Stimulated activated memory B cell treated with anti-CD40 and anti-IgM and Interleukin-4, amounts not matched to agents 10 μg/mL and 1 μg/mL and 100 μg/mL, for 72 hours (primary cell): ENCODE measurements at places on chromosomes 5 and 9.

DNA sequence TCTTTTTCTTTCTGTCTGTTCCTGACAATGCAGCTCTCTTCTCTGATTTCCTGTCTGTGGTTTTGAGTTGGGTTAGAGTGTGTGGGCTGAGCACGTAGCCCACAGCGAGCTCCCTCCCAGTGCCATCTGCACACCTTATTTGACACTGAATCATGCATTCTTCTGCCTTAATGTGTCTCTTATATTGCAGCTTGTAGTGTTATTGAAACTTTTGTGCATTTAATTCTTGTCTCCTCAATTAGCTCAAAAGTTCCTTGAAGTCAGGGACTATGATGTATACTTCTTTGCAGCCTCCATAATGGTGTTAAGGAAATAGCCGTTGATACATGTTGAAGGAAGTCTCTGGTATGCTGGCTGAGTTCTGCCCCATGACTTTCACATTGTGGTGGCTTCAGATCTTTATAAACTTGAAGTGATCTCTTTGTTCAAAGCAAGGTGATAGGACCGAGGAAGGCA is 576.2 kb upstream of the CLINT1 start:
- ATAC-seq: peak; percentile 80

GRCh38 chr5:179833056-179833708 is 12.5 kb downstream of the SQSTM1 start:
- ATAC-seq: no peak

- ATAC-seq: no peak
Observed at GRCh38 chr5:179217356-179217755, 127.9 kb downstream of the ADAMTS2 start.

GRCh38 chr5:79619854-79620253 is 7.6 kb downstream of the TENT2 start:
- ATAC-seq: no peak

- peak; percentile 72 for ATAC-seq
Observed at GRCh38 chr5:154647114-154647760, 107.9 kb upstream of the LARP1 start.

DNA sequence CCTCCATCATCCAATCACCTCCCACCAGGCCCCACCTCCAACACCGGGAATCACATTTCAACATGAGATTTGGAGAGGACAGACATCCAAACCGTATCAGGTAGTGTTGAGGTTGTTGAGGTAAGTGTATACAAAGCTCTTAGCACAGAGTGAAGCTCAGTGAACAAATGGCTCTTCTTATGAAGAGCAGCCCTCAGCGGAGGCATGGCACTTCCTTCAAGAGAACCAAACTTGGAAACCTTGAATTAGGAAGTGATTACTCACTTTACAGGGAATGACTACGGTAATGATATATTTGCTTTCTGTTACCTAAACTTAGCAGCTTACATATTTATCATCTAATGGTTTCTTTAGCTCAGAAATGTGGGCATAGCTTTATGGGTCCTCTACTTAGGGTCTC is 92.8 kb downstream of the IQGAP2 start:
- ATAC-seq: no peak

DNA sequence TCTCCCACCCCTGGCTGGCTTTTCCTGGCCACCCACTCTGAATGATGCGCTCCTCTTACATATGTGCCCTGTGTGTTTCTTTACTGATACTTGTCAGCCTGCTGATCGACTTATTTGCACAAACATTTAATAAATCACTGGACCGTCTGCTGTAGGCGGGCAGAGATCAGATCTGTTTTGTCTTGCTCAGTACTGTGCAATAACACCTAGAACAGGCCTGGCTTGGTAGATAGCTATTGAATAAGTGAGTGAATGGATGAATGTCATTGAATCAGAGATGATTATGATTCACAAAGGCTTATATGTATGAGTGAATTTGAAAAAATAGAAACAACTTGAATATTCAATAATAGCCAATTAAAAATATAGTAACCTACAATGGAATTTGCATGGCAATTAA is 165.1 kb downstream of the RGS3 start:
- ATAC-seq: no peak

DNA sequence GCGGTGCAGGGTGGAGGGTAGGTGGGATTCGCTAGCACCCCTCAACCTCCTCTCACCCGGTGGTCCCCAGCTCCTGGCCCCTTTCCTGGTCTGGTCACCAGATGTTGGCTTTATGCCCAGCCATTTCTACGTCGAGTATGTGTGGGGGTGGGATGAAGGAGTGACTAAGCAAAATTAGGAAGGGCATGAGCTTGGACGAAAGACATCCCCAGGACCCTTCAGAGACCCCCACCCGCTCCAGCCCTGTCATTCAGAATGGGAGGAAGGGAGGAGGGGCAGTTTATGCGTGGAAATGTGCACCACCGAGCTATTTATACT is 742 bp downstream of the BHMT2 start:
- ATAC-seq: no peak

DNA sequence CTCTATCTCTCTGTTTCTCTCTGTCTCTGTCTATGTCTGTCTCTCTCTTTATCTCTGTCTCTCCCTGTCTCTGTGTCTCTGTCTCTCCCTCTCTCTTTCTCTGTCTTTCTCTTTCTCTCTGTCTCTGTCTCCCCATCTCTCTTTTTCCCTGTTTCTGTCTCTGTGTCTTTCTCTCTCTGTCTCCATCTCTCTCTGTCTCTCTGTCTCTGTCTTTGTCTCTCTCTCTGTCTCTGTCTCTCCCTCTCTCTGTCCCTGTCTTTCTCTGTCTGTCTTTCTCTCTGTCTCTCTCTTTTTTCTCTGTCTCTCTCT is 2.1 kb upstream of the SLC6A19 start:
- ATAC-seq: no peak

DNA sequence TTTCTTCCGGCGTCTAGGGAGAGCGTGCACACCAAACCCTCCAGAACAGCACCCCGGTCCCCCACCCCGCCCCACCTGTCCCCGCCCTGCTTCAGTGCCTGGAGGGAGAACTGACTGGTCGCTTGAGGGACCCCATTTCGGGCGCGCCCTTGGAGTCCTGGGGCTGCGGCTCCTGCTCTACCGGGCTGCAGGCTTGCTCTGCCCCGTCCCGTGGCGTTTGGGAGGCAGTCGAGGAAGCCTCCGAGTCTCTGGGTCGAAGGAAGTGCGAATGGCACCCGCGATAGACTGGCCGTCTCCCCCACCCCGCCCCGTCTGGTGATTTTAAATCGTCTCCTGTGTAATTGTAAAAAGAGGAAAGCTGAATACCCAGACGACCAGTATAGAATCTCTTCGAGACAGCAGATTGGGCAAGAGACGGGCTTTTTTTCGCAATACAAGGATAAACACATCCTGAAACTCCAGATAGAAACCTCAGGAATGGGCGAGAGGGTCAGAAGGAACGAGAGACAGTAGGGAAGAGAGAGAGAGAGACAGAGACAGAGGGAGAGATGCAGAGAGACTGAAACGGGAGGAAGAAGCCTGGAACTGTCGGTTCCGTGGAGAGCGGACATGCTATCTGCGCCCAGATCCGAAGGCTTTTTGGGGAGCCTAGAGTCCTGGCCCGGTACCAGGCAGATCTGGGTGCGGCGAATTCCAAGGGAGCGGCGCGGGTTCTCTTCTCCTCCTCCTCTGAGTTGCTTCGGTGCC is 9.9 kb downstream of the PRDM6 start:
- ATAC-seq: no peak

GRCh38 chr5:74454263-74455030 is 186.1 kb downstream of the ENC1 start:
- ATAC-seq: no peak

GRCh38 chr9:77038281-77039036 is 19.0 kb downstream of the FOXB2 start:
- no peak for ATAC-seq

GRCh38 chr9:99447951-99448350 is 225.9 kb downstream of the SEC61B start:
- ATAC-seq: no peak

DNA sequence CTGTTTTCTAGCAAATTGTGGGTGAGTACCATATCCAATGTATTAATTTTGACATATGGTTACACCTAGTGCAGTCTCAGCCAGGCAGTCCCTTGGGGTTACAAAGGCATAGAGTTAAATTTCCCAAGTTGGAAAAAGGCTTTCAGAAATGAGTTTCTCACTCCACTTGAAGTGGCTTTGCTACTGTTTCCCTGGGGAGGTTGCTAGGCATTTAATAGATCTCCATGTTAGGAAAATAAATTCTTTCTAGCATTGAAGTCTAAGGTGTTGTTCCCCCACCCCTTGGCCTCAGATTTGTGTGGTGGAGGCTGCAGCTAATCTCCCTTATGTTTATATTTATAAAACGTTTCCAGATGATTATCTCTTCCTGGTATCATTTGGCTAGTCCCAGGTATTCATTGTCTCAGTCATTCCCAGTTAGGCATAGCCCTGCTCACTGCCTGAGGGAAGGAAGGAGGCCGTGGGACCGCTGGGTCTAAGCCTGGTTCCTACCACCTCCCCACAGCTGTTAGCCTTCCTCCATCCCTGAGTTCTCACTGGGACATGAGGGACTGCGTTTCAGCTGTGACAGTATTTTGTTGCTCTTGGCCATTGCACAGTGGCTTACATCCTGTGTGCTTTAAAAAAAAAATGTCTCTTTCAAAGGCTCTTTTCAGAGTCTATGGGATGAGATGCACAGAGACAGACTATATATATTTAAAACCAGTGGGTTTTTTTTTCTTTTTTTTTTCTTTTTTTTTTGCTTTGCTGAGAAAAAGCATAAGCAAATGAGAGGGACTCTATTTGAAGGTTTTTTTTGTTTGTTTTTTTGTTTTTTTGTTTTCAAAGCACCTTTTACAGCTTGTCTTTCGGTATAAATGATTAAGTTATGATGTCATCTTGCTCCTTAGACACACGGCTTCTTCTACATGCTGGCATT is 121.5 kb downstream of the MAST4 start:
- ATAC-seq: no peak

DNA sequence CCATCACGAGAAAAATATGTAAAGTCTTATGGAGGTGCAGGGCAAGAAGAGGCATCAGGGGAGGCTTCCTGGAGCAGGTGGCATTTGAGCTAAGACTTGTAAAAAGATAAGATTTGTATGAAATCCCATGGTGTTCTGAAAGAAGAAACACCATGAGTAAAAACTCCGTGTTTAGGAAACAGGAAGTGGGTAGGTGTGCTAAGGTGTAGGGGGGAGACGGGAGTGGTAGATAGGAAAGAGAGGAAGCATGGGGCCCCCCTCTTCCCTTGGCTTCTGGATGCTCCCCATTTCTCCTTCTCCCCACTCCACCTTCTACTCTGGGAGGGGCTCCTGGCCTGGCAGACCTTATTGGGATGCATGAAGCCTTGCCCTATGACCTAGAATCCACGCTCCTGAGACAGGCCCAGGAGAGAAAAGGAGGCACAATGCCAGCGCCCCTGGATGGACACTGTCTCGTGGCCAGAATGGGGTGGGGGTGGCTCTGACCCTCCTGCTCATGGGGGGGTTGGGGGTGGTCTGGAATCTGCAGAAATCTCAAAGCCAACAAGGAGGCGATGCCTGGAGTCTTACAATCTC is 103.6 kb downstream of the GTF3C4 start:
- no peak for ATAC-seq

DNA sequence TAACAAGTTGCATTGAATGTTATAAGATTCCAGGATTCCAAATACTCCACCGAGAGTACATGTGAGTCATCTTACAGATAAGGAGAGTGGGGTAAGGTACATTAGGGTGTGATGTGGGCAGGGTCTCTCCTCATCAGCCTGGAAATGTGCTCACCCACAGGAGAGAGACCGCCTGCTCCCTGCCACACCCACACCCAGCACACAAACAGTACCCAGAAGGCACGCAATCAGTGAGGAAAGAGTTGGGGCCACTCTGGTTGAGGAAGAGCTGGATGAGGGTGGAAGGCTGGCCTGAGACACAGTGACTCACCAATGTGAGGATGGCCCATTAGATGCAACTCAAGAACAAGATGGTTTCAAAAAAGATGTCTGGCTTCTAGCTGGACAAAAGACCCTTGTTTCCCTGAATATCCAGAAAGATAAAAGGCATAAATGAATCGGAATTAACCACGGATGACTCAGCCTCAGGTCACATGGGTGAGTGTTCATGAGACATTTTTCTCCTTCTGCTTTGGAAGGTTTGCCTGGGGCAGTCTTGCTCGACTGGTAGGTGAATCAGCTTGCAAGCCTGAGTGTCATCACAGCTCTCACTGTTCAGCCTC is 51.1 kb upstream of the LHFPL2 start:
- ATAC-seq: no peak

DNA sequence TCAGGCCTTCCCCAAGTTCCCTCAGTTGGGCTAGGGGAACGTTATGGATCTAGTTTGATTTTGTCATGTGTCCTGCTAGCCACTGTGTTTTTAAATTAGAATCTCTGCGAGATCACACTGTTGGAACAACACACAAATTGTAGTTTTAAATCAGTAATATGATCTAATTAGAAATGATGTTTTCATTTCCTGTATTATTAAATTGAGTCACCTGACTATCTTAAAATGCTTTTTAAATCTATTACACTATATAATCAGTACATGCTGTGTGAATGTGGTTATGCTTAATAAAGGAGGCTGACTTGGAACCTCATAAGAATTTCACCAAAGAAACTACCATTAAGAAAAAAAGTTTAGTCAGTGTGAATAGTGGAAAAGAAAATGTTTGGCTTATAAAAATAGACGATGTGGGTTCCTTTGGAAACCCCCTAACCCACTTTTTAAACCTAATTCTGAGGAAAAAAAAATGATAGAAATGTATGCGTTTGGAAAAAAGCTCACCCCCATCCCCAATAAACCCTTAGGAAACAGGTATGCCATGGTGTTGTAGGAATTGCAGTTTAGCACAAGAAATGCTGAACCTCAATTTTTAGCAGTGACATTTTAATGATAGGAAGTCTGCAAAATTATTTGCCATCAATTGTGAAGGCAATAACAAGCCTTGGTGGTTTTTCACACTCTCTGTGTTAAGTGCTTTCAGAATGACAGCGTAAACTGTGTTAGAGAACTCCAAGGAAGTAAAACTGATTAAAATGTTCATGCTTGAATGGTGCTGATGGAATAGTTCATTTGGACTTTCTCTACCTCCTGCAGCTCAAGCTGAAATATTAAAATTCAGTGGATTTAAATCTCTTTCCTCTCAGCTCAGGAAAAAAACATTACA is 59.0 kb downstream of the TLE4 start:
- peak; percentile 57 for ATAC-seq
